NCI-H2029 treated with DMSO at 0.1 percent for 48 hours (cell line): ENCODE measurements at places on chromosomes 2 and 18.

GRCh38 chr2:129667577-129667976 lies 311.9 kb upstream of the RAB6C start:
- no peak for DNase-seq

GRCh38 chr18:77822632-77823031 lies 573.0 kb downstream of the GALR1 start:
- DNase-seq, result no peak

DNA sequence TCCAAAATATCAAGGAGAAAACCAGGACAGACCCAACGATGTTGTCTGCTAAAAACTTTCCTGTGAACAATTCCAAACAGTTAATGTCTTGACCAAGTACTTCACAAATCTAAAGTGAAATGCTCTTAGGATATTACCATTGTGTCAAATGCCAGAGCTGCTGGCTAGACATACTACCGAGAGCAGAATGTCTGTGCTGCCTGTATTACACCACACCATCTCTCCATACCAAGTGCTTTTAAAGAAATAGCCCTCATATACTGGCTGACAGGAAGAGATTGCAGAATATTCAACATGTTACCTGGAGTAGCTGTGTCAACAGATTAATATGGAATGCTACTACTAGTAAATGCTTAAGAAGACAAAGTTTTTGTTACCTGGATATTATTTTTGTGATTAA lies 18.6 kb downstream of the IAH1 start:
- DNase-seq, result no peak

DNA sequence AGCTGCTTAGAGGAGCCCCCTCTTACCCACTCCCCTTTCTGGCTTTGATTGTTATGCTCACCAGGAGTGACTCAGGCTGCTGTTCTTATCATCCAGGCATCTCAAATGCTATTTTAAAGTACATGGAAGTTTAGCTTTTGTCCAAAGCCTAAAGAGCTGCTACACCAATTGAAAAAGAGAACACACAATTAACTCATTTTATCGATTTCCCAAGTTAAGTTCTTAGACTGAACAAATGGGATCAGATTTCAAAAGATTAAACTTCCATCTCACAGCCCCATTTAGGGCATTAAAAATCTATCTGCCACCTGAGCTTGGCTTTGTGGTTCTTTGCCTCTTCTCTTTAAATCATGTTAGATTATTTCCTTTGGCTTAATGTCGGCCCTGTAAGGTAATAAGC lies 81.2 kb downstream of the MYO5B start:
- no peak for DNase-seq

- DNase-seq, result no peak
Measured at GRCh38 chr2:25032094-25032493, 9.8 kb upstream of the EFR3B start.

DNA sequence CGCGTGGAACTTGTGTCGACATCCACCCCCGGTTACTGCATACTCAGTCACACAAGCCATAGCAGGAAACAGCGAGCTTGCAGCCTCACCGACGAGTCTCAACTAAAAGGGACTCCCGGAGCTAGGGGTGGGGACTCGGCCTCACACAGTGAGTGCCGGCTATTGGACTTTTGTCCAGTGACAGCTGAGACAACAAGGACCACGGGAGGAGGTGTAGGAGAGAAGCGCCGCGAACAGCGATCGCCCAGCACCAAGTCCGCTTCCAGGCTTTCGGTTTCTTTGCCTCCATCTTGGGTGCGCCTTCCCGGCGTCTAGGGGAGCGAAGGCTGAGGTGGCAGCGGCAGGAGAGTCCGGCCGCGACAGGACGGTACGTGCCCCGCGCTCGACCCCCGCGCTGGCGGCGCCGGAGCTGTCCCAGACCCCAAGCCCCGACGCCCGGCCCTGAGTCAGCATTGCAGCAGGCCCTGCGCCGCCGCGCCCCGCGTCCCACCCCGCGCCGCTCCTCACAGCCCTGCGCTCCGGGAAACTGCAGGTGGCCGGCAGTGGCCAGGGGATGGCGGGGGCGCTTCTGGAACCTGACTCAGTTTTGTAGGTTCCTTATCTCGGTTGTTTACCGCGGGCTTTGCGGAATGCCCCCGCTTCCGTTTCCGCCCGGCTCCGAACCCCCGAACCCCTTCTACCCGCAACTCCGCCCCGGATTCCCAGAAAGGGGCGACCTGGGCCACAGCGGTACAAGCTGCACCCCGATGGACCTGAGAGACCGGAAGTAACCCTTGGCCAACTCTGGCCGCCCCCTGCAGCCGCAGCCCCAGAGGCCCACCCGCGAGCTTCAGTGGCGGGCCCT lies at the start of gene CFLAR:
TSS of gene CFLAR (plus strand) at position 50 of the 844 bp plus-strand sequence. CDS start 13,702 bp downstream, outside the sequence.
- DNase-seq, result peak; percentile 17

GRCh38 chr2:19611491-19612332 lies 253.3 kb upstream of the OSR1 start:
- DNase-seq, result no peak
